ENCODE measurements at places on chromosomes 7 and 10.

DNA sequence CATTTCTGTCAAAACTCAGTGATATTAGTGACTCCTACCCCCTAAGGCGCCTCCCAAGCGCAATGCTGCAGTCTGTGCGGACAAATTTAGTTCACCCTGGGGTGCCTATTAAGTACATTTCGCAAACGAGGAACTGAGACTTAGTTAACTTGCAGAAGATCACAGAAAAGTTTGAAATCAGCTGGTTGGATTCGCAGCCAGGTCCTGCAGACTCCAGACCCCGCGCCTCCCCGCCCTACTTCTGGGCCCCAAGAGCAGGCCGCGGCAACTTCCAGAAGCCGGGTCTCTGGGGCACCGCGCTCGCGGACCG, 588 bp downstream of the CYREN start:
- no peak for DNase-seq

DNA sequence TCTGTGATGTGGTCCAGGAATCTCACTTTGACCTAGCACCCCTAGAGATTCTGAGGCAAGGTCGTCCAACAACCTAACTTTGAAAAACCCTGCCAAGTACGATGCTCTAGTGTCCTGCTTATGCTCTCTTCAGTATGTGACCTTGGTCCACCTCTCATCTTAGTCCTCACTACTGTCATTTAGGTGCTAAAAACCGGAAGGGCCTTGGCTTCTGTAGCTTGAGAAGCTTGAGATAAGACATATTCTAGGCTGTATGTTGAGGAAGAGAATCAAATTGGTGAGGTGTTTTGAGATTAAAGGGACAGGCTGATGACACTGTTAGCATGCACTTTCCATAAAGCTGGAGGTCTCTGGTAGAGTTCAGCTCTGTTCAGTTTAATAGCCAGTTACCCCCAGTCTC, 57.0 kb upstream of the MTPN start:
- no peak for DNase-seq

GRCh38 chr7:23471106-23471859, 992 bp upstream of the IGF2BP3 start:
- DNase-seq: peak; percentile 78

- no peak for DNase-seq
Observed at GRCh38 chr7:98168181-98168903, 42.9 kb upstream of the BHLHA15 start.

DNA sequence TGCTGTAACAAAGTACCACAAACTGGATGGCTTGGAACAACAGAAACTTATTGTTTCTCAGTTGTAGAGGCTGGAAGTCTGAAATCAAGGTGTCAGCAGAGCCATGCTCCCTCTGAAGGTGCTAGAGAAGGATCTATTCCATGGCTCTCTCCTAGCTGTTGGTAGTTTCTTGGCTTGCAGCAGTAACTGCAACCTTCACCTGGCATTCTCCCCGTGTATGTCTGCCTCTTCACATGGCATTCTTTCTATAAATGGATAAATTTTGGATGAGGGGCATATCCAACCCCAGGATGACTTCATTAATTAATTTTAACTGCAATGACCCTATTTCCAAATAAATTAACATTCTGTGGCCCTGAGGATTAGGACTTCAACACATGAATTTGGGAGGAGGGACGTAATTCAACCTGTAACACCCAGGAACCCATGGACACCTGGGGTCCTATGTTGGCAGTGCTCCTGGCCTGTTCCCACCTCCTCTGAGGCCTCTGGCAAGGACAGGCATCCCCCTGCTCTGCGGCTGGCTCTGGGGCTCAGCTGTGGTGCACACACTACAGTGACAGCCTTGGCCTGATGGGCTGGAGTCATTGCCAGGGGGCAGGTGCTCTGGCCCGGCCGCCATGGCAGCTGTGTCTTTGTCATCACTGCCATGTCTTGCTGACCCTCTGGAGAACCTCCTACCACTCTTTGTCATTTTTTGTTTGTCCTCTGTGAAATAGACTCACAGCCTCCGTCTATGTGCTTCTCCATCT, 30.8 kb downstream of the LSMEM1 start:
- no peak for DNase-seq

- DNase-seq: no peak
Observed at GRCh38 chr10:98536551-98536950, 89.8 kb upstream of the HPS1 start.

- DNase-seq: no peak
Observed at GRCh38 chr7:128430207-128430606, 20.4 kb upstream of the IMPDH1 start.

DNA sequence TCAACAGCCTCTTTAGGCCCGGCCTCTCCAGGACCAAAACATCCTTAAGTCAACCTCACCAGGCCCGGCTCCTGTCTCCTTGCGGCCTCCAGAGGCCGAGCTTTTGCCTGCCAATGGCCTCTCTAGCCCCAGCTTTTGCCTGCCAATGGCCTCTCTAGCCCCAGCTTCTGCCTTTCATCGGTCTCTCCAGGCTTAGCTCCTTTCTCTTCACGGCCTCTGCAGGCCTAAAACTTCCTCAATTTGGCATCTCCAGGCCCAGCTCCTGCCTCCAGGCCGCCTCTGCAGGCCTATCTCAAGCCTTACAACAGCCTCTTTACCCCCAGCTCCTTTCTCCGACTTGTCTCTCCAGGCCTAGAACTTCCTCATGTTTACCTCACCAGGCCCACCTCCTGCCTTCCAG, 15.7 kb upstream of the TMEM248 start:
- DNase-seq: no peak

- no peak for DNase-seq
Observed at GRCh38 chr10:43202224-43202656, 64.0 kb downstream of the CSGALNACT2 start.

GRCh38 chr7:5870311-5870710, 10.3 kb upstream of the OCM start:
- no peak for DNase-seq

- DNase-seq: no peak
Observed at GRCh38 chr10:29151005-29151404, 137.9 kb upstream of the LYZL1 start.

- no peak for DNase-seq
Observed at GRCh38 chr10:19705250-19705649, 111.0 kb upstream of the PLXDC2 start.

DNA sequence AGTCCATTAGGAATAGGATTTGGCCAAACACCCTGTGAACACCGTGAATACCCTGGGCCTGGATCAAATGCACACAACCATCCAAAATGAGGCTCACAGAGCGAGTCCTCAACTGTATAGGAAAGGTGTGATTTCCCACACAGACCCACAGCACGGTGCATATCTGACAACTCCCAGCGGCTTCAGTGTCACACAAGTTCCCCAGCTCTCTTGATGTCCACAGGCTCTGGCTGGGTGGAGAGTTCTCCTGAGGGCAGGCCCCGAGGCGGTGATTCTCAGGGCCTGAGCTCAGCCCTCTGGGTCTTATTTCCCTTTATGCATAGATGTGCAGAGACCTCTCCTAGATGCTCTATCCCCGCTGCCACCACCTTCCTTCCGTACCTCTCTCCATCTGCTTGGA, 64.1 kb downstream of the SH3PXD2A start:
- no peak for DNase-seq

GRCh38 chr10:17249820-17250219, 21.8 kb downstream of the VIM start:
- no peak for DNase-seq

- no peak for DNase-seq
Observed at GRCh38 chr10:112426111-112426510, 20.6 kb downstream of the ZDHHC6 start.

GRCh38 chr7:72028267-72028666, 383.9 kb downstream of the CALN1 start:
- DNase-seq: no peak

DNA sequence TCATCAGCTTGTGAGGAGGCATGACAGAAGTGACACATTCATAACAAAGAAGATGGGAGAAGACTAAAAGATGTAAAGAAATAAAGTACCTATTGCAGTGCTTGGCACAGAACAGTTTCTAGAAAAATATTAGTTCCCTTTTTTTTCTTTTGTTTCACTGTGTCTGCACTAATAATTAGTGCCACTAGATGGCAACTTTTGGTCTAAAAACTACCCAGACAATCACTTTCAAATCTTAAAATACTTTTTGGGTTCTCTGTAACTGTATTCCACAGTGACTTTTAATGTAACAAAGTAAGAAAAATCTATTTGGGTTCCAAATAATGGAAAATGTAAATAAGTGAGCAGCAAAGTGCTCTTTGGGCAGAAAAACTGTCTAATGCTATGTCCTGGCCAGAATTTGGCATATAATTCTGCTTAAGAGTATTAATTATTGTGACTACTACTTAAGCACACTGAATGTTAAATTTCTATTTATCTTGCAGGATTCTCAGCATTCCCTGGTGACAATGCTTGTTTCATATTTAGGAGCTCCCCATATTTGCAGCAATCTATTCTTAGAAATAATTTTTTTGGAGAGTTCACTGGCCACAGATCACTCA, 134.8 kb upstream of the KIF5B start:
- no peak for DNase-seq

- DNase-seq: no peak
Observed at GRCh38 chr7:77188731-77189437, 10.7 kb downstream of the FGL2 start.

- no peak for DNase-seq
Observed at GRCh38 chr10:8331896-8332729, 277.6 kb downstream of the GATA3 start.

Data from NCI-H1417 treated with DMSO at 0.1 percent for 48 hours (cell line).